Stimulated activated CD8-positive, alpha-beta memory T cell treated with anti-CD3 and anti-CD28 coated beads, Interleukin-7, amount 100 ng/mL, for 24 hours (primary cell): ENCODE measurements at places on chromosomes 11 and 22.

GRCh38 chr22:30178181-30179126, 68.1 kb downstream of the LIF start:
- no peak for DNase-seq

DNA sequence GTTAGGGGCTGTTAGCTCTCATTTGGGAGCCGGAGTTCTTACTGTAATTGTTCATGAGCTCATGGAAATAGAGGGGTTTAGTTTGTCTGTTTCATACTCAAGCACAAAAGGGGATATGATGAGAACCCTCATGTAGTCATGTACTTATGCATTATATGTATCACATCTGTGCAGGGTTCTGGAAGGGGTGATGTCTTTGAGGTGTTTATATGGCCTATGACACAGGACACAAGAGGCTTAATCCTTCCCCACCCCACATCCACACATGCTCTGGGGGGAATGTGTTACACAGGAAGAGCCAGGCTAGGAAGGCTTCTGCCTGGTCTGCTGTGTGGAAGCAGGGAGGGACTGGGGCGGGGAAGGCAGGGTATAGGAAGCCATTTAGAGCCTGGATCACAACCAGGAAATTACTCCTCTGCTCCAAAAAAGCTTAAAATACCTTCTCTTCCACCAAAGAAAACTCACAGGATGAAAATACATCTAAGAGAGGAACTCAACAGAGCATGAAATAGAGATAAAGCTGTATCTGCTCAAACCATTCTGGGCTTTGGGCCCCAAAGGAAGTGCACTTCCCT, 316.1 kb downstream of the TMEM135 start:
- DNase-seq: no peak

DNA sequence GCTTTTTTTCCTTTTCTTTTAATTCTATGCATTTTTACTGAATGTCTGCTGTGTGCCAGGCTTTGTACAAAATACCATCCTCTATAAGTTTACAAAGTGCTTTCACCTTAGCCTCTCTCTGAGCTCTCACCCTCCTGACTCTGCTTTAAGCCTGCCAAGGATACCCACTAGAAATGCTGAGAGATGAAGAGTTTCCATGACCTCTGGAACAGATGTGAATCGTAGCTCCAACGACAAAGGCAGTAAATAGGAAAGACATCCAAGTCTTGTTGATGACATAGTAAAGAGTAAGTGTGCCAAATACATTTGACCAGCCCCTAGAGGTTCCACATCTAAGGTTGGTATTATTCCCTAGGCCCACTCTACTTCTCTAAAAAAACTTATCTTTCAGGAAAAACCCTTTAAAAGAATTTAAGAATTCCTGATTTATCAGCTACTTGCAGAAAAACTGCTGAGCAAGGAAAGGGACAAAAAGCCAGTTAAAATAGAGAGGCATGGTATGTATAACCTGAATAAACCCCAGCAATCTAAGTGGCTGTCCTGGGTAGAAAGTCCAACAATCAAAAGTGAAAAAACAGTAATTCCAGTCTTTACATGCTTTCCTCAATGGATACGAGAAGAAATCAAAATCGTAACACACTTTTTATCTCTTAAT, 45.4 kb downstream of the GAB2 start:
- DNase-seq: no peak

DNA sequence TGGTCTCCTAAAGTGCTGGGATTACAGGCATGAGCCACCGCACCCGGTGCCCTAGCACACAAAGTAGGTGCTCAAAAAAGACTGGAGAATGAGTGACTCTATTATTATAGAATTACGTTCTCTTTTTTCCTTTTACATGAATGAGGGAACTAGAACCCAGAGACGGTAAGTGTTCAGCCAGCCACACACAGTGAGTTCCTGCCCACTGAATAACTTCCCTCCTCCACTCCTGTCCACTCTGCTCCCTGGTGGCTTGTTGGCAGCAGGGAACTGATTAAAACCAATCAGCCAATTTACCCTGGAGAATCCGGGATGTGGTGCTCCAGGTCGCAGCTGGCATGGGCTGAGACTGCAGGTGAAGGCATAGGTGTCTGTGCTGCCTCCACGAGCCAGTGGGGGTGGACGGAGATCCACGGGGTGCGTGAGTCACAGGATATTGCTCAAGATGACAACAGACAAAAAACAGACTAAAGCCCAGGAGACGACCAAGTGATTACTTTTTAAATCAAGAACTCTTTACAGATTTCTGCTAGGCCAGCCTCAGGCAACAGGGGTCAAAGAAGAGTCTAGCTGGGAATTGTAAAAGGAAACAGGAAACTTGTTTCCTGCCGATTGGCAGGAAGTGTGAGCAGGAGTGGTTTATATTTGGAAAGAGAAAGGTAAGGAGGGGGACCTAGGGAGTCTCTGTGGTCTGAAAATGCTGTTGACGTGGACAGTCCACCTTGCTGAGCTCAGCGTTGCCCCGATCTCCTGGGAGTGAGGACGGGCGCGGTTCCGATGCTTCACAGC, 95.2 kb upstream of the TP53I11 start:
- no peak for DNase-seq

GRCh38 chr11:8250981-8251615, 12.6 kb downstream of the LMO1 start:
- DNase-seq: no peak

DNA sequence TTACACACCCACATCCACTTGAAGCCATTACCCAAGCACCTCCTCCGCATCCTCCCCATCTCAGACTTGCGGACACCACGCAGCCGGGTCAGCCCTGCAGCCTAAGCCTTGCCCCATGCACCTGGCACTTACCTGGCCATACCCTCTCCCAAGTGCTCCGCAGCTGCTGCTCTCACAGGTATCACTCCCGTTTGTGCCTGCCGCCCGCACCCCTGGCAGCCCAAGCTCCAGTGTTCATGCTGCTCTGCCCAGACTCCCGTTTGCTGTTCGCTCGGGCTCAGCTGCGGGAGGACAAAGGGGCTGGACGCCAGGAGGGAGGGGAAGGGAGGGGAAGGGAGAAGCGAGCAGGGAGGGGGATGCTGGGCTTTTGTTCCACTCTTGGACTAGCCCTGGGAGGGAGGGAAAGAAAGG, at the start of gene KLHL35:
Gene KLHL35 (minus strand): TSS at position 293 of the 411 bp plus-strand sequence. CDS start 2,574 bp downstream, outside the sequence.
- no peak for DNase-seq

DNA sequence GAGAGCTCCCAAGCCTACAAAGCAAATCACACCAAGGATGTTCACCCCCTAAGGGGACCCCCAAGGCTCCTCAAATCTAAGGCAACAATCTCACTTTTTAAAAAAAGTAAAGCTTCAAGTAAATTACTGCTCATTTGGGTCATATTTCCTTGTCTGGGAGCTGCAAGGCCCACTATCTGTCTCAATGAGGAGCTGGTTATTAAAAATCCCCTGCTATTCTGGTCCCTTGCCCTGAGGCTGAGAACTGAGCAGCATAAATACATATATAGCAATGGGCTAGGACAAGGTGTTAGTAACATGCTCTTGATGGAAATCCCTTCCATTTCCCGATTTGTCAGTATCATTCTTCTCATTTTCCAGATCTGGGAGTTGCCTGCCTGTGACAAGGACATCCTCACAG, 119.2 kb downstream of the ETS1 start:
- DNase-seq: no peak

DNA sequence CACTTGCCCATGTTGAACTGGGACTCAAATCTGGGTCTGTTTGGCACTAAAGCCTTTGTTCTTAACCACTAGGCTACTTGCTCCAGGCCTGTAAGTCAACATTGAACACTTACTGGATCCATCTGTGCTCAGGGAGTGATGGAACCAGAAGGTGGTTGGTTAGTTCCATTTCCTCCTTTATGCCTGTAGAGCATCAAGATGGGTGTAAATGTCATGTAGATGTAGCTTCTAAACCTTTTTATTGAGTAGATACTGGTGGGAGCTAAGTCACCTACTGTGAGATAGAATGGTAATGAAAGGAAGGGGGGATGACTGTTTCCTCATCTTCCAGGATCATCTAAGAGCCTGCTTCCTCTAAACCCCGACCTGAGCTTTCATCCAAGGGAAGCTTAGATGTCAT, 38.6 kb upstream of the ALKBH3 start:
- DNase-seq: no peak

- no peak for DNase-seq
Measured at GRCh38 chr11:121886996-121887395, 229.0 kb downstream of the BLID start.

DNA sequence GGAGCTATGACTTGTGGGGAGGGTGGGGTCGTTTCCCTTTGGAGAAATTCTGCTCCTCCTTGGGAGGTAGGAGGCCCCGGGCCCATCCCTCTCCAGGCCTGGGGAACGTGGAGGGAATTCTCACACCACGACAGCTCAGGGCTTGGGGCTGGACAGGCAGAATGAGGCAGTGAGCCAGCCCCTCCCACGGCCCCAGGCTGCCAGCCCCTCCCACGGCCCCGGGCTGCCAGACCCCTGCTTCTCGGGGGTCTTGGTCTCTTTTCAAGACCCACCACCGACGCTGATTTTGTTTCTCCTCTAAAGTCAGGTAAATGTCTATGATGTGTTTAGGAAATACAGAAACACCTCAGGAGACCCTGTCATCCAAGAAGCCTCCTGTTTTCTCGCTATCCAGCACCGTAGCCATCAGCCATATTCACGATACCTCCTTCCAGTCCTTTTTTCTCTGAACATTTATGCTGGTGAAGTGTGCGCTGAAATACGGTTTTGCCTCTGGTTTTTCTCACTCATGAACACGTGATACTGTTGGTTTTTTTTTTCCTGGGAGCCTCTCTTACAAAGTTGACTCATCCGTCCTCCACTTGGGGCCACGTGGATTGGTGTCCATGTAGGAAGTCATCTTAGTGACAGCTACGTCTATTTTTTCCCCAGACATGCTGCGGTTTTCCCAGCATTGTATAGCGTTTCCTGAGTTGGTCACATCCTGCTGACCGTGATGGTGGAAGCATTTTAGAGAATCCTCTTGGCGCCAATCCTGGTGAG, 1219.6 kb downstream of the BRD1 start:
- DNase-seq: no peak

GRCh38 chr11:28822576-28822975, 714.4 kb downstream of the METTL15 start:
- no peak for DNase-seq

DNA sequence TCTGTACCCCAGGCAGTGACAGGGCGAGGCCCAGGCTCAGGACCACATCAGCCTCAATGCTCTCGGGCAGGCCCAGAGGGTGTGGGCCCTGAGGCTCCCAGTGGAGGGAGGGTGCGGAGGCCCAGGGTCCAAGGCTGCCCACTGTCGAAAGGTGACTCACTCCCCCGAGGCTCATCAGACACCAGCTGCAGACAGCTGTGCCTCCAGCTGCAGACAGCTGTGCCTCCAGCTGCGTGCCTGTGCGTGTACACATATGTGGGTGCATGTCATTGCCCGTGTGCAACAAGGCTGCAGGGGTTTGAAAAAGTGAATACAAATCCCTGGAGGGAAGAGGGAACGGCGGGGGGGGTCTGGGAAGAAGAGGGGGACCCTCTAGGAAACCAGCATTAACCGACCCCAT, 134.3 kb downstream of the BRD1 start:
- DNase-seq: no peak

DNA sequence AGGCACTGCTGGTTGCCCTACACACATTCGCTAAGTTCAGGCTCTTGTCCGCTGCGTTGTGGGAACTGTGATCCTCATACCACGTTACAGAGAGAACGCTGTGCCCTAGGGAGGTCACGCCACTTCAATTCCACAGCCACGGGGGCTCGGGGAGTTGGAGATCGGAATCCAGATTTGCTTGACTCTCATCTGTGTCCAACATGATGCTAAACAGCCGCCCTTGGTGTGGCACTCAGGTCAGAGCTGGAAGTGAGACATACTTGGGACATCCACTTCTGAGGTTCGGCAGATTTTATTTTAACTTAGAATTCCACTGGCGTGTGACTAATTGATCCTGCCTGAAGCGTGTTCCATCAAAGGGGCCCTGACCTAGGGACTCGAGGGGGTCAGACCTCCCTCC, 41.7 kb downstream of the RIBC2 start:
- no peak for DNase-seq

GRCh38 chr11:101618709-101619108, 34.9 kb upstream of the TRPC6 start:
- no peak for DNase-seq

DNA sequence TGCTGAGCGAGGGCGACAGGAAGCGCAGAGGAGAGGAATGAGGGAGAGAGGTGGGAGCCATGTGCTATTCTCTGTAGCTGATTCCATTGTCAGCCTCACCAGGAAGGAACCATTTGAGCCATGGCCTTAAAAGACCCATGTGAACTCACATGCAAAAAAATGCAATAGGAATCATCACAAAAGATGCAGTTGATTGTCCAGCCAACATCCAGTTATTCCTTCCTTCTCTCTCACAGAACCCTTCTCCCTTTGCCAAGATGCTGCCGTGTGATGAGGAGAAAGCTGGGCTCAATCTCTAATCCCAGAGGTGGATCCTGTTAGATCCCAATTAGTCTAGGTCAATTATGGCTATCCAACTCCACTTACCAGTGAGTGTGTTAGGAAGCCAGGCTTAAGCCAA, 58.2 kb upstream of the RRAS2 start:
- DNase-seq: no peak

GRCh38 chr11:91305402-91305801, 919.2 kb upstream of the FAT3 start:
- no peak for DNase-seq

DNA sequence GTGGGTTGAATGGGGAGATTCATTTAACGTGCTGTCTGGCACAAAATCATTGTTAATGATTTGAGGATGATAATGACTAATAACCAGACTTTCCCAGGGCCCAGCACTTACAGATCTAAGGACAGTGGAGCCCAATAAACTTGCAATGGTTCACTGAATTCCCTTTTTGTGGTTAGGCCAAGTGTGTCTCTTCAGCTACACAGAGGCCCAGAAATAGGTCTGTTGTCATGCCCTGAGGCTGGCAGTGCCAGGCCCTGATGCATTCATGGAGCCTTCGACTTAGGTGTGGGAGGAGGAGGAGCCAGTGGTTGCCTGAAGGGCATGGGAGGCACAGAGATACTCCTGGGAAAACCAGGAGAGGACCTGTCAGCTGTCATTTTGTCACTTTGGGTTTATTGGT, 56.1 kb downstream of the KIAA1671 start:
- DNase-seq: no peak

GRCh38 chr22:37824674-37825641, 1.8 kb downstream of the GALR3 start:
- no peak for DNase-seq
